ENCODE measurements at places on chromosomes 3 and 15. TPM values are rescaled to one million over a fixed set of nuclear protein-coding genes. Genes with fewer than 3 reads are reported as not detected.

- DNase-seq: peak; percentile 34
These were observed 2.3 kb downstream of the B3GNT5 start for GRCh38 chr3:183255348-183255730.

SYNM gene
- 17.9 TPM for polyA plus RNA-seq

GRCh38 chr3:70085613-70086012 is 86.1 kb downstream of the SAMMSON start:
- DNase-seq: no peak

GRCh38 chr15:47934342-47934741 is 186.4 kb upstream of the SLC24A5 start:
- no peak for DNase-seq

GRCh38 chr3:60453326-60453725 is 797.9 kb downstream of the FHIT start:
- DNase-seq: no peak

DNA sequence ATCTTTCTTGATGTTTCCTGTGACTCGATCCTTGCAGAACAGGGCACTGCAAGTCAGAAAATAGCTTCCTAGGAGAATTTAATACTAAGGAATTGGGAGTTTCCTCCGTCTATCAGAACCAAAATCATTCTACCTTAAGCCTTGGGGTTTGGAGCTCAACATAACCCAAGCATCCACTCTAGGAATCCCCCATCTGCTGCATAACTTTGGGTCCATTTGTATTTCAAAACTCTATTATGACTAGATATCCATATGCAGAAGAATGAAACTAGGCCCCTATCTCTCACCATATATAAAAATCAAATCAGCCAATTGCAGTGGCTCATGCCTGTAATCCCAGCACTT is 61.7 kb upstream of the AKAP13 start:
- no peak for DNase-seq

All from testis (tissue), 5 donors.